ENCODE measurements at places on chromosomes 12 and 14.
A peak's percentile ranks its signal among the peaks of the same experiment; 100 is the strongest.

DNA sequence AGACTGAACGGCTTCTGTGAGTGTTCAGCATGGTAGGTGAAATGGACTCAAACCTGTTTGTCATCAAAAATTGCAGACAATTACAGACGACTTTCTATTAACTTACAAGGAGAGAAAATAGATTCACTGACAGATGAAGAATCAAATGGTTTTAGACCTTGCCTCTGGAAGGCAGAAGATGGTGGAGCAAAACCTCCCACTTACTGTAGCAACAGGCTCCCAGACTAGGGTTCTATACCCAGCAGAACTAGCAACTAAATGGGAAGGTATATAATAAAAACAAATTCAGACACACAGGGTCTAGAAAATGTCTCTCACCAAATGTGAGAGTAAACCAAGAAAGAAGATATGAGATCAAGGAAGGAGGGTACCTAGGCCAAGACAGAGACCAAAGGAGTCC lies 36.8 kb downstream of the RNF34 start:
- no peak for DNase-seq

DNA sequence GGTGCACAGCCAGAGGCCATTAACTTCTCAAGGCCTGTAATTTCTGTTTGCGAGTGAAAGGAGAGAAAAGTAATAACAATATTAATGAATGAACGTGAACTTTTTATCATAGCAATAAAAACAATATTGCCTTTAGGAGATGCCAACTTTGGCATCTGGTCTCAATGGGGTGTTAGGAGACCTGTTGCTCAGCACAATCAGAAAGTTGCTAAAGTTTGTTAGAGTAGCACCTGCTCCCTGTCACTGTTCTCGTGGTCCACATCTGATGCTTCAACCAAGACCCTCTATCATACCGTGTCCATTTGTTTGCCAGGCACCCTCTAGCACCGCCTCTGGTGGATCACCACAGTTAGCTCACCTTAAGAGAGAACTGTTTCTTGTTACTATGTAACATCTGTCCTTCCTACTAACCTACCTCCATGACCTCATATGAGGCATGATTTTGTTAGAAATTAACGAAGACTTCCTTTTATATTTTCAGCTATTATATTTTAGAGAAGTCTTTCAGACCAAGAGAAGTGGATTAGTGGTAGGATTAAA lies 12.5 kb upstream of the CLEC4E start:
- no peak for DNase-seq

- no peak for DNase-seq
Measured at GRCh38 chr14:65370801-65371248, 41.7 kb upstream of the FUT8 start.

GRCh38 chr12:52053536-52054209 lies 2.4 kb downstream of the NR4A1 start:
- DNase-seq = no peak

DNA sequence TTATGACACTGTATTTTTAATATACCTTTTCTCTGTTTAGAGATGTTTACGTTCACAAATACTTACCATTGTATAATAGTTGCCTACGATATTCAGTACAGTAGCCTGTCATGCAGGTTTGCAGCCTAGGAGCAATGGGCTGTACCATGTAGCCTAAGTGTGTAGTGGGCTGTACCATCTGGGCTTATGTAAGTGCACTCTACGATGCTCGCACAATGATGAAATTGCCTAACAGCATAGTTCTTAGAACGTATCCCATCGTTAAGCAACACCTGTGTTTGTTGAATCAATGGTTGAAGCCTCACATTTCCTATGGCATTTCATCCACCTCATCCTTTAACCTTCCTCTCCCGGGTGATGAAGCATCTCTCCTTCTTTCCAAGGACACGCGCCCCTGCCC lies 12.5 kb upstream of the EML1 start:
- no peak for DNase-seq

GRCh38 chr12:87332987-87333726 lies 696.0 kb downstream of the C12orf50 start:
- no peak for DNase-seq

DNA sequence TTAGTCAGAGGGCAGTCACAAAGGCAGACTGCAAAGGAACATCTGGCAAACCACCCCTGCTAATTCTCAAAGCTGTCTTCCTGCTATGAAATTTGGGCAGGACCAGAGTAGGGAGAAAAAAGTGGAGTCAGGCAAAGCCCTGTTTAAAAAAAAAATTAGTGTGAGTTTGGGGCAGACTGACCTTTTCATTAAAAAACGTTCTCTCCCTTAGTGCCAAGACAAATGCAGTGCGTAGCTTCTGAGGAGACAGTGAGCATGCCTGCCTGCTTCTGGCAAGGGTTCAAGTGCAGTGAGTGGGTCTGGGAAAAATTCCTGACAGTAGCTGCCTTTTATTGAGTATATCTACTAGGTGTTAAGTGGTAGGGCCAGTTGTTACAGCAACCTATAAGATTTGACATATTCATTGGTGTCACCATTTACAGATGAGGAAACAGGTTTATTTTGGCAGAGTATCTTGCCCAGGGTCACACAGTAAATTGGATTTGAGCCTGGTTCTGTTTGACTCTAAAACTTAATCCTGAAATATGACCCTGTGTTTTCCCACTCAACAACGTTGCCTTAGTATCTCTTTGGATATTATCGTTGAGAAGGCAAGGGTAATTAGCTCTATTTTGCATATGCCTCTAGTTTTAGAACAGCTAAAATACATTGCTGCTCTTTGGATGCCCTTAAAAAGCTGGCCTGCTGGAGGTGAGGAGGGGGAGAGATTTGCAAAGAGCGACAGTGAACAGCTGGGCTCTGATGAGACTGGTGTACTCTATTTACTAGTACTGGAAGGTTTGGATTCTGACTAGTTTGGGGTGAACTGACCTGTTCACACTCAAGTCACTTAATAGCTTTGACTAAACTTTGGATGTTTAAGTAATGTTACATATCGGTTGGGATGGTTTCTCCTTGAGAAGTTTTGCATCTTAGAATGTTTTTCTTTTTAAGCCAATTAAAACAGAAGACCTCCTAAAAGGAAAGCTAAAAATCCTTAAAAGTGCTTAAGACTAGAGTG lies 72.8 kb downstream of the PAPOLA start:
- no peak for DNase-seq

DNA sequence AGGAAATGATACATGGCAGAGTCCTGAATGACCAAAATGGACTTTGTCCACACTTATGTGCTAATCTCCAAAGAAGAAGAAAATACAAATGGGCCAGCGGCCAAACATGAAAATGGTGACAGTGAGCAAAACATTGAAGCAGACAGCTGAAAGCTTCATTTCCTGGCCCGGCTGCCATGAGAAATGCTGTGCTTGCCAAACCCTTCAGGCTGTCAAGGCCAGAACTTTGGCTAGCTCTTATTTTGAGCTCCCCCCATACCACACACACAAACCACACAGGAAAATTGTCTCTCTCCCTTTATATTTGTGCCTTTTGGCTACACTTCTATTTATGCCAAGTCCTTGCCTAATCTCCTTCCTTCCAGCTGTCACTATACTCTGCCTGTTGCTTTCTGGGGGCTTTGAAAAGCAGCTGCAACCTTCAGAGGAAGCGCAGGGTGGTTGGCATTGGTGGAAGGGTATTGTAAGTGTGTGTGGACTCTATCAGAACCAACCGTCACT lies 323.8 kb downstream of the RAD51B start:
- DNase-seq = no peak

DNA sequence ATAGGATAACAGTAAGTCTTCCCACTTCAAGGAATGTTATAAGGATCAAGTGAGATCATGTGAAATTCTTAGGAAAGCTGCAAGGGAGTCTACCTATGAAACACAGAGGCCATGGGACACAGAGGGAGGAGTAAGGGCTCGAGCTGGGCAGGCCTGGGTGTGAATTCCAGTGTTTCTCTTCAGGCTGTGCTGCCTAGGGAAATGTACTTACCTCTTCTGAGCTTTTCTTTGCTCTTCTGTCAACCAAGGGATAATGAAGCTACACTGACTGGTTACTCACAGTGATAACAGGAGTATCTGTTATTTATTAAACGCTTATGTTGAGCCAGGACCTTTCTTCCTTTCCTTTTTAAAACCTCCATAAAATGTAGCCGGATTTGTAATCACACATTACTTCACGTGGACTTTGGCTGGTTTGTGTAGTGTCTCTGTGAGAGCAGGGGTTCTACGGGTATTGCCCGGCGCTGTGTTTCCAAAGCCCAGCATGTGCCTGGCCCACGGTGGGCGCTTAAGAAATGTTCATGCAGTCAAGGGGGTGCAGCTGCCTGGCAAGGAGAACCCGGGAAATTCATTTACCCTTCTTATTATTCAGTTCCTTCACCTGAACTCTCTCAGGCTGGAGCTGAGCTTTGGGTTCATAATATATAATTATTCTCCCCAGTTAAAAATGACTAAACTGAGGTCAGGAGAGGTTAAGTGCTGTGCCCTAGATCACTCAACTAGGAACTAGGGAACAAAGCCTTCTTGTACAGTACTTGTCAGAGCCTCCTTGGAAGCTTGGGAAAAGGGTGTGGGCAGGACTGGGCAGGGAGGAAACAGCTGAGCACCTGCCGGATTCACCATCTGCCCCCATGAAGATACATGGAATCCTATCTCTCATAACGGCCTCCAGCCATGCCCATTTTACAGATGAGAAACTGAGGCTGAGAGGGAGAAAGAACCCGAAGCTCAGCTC lies 214.2 kb downstream of the CACNA1C start:
- DNase-seq = no peak

GRCh38 chr14:99659333-99659741 lies 14.4 kb downstream of the HHIPL1 start:
- no peak for DNase-seq

DNA sequence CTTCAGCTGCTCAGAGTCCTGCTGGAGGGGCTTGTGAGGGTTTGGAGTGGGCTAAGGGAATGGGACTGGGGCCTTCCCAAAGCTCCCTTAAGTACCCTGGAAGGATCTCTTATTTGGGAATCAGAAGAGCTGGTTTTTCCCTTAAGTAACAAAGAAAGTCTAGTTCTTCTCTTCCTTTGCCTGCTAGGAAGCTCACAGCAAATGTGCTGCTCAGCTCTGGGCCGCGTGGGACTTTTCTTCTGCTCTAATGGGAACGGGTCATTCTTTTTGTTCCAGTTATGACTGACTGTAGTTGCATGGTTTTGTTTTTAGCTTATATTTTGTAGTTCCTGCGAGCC lies 6.0 kb downstream of the KIF26A start:
- no peak for DNase-seq

DNA sequence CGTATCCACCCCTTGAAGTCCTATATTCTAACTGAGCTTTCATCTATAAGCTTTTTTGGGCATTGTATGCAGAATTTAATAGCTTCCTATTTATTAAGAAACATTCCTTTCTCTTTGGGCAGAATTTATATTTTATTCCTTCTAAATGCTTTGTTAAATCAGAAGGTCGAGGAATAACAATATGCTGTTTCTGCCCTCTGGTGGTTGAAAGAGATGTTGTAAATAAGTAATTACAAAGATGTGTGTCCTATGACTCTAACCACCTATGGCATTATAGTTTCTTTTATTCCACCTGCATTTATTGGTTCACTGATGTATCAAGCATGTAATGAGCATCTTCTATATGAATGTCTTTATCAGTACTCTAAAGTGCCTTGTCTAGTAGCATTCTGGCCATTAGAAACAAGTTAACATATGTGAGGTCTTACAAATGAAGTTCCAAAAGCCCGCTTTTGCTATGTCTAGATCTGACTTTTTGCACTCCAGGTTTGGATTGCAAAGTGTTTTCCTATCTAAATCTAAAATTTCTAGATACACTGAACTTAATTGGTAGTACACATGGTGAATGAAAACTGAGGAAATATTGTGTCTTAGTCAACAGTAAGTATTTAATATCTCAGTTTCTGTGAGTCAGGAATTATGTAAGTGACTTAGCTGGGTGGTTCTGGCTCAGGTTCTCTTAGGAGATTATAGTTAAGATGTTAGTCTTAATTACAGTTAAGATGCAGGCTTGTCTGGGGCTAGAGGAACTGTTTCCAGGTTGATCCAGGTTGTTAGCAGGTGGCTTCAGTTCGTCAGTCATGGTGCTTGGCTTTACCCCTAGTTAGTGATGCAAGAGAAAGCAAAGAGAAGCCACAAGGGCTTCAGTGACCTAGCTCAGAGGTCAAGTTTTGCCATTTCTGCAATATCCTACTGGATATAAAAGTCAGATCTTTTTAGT lies 57.5 kb downstream of the PLEKHA5 start:
- no peak for DNase-seq

GRCh38 chr12:78698747-78699146 lies 165.8 kb upstream of the SYT1 start:
- DNase-seq = no peak

DNA sequence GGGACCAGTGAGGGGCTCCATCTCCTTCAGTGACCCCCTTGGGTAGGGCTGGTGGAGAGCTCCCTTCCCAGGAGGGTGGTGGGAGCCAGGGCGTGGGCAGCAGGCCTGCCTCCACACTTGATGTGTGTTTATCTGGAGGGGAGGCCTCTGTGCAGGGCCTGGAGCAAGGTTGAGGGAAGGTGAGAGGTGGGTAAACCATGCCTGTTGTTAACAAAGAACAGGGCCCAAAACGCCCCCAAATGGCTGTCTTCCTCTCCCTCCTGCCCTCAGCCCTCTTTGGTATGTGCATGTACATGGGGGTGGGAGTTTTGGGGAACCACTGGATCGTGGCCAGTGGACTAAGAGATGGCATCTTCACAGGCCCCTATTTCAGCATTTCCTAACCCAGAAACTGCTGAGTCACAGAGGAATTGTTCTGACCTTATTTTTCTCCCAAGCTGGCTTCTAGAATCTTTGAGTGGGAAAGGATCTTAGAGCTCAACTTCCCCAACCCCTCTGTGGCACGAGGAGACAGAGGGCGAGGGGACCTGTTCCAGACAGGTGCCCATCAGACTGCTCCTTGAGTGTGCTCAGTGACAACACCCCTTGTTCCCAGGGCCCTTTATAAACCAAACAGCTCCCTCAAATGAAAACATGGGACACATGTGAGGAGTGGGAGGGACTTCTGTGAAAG lies 3.6 kb downstream of the SLC48A1 start:
- no peak for DNase-seq

DNA sequence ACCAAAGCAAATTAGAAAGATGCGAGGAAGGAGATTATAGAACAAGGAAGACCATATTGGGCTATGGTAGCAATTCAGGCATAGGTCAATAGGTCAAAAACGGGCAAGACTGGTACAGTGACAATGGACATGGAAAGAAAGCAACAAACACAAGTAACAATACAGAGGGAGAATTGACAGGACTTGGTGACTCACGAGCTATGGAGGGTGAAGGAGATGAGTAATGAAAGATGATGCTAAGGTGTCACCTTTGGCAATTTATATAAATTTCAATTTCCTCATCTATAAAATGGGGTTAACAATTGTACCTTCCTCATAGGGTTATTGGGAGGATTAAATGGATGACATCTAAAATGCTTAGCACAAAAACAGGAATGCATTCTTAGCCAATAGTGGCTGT lies 15.1 kb upstream of the DUSP16 start:
- no peak for DNase-seq

GRCh38 chr12:132477017-132477702 lies 12.8 kb upstream of the FBRSL1 start:
- no peak for DNase-seq

DNA sequence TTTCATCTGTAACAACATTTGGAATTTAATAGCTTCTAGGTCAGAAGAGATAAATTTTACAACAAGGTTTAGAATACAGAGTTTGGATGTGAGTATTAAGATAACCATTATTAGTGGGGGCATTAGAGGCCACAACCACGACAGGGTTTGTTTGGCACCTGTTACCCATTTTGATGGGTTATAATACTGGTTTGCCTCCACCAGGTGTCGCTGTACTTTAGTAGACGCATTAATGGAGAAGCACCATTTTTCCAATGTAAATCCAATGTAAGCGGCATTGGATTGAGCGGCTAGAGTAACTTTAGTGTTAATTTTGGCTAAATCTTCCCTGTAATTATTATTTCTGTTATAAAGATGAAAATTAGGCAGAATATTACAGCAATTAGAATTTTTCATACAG lies 136.2 kb downstream of the SLCO1B3 start:
- peak; percentile 37 for DNase-seq
